ENCODE measurements at places on chromosomes 1 and 21.

DNA sequence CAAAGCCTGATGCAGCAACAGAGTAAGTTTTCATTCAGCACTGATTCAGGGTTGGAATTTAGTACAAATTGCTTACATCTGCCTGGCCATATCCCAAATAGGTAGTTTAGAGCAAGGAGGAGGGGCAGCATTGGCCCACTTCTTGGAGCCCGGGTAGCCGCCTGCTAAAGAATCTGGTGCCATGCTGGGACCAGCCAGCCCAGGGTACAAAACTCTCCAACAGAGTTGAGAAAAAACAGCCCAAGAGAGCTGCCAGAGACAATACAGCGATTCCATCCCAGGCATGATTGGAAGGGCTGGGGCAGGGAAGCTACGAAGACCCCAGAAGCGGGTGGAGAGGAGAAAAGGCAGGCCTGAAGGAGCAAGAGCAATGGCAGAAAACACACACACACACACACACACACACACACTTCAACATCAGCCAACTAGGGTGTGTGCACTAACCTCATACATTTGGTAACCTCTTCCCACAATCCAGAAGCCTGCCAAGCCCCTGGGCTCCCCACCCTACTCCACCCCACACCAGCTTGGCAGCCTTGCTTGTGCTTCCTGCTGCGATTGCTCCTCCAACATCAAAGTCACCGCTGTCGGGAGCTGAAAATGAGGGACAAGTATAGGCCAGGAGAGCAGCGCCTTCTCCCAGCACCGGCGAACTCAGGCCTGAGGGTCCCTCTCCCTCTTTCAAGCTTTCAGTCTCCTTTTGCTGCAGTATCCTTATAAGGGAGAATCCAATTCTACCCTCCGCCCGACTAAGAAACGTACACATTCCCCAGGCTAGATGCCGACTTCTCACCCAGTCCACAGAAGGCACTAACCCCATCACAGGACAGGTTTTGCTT, 1.2 kb downstream of the PIK3C2B start:
- DNase-seq: no peak

GRCh38 chr1:115643225-115643624, 1.5 kb downstream of the VANGL1 start:
- no peak for DNase-seq

DNA sequence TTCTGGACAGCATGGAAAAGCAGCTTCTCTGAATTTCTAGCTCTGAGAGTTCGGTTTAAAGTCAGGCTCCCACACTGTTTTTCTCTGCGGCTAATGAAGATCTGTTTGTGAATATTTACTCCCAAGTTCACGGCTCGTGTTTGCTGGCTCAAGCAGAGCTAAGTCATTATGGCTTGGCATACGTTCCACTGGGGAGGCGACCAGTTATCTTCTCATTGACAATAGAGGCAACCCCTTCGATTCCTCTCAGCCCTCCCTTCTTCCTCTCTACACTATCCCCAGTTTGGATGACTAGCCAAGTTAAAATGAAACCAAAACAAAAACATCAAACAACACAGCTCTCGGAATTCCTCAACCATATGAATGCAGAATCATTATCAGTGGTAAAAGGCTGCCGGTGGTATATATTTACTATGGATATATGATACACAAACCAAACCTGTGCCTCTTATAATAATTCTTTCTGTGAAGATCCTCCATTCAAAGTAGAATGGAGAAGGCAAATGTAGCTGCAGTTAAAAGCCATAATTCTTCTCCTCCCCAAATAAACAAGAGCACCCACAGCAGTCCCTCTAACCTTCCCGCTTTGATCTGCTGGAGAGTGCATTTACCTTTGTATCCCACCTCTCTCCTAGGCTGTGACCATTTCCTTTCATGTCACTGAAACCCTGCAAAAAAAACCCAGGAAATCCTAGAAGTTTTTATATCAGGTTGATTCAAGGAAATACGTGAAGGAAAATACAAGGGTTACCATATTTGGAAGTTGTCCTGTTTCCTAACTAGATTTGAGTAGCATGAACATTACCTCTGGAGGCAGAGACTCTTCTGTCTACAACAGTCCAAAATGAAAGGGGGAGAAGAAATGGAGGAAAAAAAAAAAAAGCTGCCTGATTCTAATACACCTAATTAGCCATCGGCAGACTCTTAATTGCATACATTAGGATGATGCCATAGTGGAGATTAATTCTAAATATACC, 108.3 kb upstream of the USH2A start:
- no peak for DNase-seq

- DNase-seq: peak; percentile 15
Measured at GRCh38 chr21:46425571-46425970, 33.1 kb upstream of the DIP2A start.
